ENCODE measurements at places on chromosomes 4 and X.

- DNase-seq, result no peak
These were observed 61.5 kb downstream of the CCNI start for GRCh38 chr4:77014256-77014655.

DNA sequence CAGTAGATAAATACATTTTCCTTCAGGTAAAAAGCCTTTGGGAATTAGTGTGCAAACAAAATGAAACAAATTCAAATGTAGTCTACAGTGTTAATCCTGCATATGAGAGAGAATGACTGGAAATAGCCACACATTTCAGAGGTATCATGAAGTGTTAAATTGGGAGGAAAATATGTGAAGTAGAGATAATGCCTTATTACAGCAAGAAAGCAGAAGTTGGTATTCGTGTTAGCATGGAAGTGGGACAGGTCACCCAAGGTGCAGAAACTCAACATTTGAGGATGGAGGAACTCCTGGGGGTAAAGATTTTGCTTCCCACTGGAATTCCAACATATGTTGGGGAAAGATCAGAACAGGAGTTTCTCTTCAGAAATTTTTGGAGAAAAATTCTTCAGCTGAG is 51.3 kb downstream of the EMCN start:
- DNase-seq, result no peak

GRCh38 chrX:10138726-10139125 is 18.0 kb upstream of the CLCN4 start:
- DNase-seq, result no peak

DNA sequence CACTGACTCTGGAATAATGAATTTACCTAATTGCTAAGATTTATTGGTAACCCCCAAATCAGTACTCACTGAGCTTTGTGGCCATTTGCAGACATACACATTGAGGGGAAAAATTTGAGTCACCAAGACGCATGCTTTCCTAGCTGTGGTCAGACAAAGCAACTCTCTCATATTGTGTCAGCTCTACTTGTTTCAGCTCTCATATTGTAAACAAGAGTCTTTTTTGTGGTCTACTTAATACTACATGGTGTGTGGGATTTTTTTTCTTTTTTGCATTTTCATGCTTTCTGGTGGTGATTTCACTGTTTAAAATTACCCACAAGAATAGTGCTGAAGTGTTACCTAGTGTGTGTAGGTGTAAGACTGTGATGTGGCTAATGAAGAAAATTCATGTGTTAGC is 428.2 kb upstream of the GALNT7 start:
- no peak for DNase-seq

DNA sequence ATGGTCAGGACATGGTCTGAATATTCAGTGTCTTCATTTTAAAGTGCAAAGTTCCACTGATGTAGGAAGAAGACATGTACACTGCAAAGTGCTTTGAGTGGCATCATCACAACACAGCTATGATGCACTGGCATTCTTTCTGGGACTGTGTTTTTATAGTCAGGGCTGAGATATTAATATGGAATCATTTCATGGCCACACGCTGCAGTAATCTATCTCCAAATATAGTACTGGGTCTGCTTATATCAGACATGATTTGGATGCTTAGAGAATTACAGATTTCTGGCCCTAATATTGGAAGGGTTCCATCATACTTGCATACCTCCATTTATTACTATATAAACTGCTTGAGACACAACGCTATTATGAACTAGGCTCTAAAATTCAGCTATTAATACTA is 1170.9 kb downstream of the NLGN4X start:
- DNase-seq, result no peak

DNA sequence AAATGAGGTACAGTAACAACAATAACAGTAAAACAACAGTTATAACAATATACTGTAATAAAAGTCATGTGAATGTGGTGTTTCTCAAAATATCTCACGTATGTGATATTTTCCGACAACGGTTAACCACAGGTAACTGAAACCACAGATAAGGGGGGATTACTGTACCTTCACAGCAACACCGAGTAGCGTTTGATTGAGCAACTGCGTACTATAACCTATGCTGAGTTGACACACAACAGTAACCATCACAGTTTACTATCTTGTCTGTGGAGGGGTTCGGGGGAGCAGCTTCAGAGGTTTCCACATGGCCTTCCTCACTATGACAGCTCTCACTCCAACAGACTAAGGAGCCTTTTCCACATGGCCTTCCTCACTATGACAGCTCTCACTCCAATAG is 13.4 kb downstream of the RBMX2 start:
- no peak for DNase-seq

DNA sequence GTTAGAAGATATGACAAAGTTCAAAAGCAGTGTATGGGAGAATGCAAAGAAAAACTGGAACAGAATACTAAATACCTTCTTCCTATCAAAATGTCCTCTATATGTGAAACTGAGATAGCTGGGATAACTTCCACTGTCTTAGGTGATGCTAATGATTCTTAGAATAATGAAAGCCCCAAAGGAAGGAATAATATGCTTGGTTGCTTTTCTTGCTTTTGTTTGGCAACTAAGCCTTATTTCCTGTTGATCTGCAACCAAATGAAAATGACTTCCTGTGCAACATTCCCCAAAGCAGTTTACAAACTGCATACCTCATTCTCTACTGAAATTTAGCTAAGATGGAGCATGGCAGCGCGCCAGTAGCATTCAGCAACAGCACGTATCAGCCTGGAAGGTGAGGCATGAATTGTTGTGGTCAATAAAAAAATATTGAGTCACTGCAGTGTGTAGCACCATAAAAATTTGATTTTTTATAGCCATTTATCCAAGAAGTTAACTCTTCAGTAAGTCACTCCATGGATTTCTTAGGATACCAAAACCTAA is 18.7 kb downstream of the NDNF start:
- no peak for DNase-seq

DNA sequence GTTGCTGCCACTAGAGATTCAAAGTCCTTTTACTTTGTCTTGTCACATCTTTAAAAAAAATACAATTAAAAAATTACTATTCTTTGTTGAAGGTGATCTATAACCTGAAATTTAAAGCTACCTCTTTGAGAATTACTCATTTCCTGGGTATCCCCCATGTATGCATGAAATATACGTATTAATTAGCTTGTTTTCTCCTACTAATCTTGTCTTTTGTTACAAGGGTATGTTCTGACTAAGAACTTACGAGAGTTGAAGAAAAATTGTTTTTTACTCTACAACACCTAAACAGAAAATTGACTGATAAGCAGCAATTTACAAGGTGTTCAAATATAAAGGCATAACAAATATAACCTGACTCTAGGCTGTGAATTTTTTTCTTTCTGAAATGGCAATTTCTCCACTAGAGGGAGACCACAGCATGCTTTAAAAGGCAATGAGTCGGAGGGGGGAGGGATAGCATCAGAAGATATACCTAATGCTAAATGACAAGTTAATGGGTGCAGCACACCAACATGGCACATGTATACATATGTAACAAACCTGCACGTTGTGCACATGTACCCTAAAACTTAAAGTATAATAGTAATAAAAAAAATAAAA is 249.6 kb downstream of the OPHN1 start:
- DNase-seq, result no peak

- DNase-seq, result no peak
These were observed 16.8 kb upstream of the SLC34A2 start for GRCh38 chr4:25638806-25639205.

Measured in activated CD8-positive, alpha-beta memory T cell treated with anti-CD3 and anti-CD28 coated beads for 48 hours (primary cell).